ENCODE measurements at places on chromosomes 12 and 14.

GRCh38 chr12:79455286-79455685, 235.5 kb downstream of the PAWR start:
- no peak for DNase-seq

- no peak for DNase-seq
These were observed 12.9 kb upstream of the PAPOLA start for GRCh38 chr14:96489327-96489726.

DNA sequence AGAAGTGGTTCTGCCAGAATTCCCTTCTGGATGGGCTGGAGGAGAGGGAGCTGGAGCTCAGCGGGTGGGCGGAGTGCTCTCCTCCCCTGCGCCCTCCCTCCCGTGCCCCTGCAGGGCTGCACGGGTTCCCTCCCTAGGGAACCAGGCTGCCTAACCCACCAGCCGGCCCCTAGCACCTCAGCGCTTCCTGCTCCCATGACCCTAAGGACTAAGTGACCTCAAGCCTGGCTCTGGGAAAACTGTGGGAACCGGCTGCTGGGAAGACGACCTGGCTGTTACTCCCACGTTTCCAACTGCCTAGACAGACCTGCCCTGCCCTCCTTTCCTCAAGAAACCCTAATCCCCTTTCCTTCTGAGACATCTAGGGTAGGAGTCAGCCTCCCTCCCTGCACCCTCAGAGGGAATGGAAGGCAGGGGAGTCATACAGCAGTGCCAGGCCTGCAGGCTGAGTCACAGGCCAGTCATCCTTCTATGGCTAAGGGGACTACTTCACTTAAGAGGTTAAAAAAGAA, 31.5 kb downstream of the SLC6A12 start:
- DNase-seq = no peak

DNA sequence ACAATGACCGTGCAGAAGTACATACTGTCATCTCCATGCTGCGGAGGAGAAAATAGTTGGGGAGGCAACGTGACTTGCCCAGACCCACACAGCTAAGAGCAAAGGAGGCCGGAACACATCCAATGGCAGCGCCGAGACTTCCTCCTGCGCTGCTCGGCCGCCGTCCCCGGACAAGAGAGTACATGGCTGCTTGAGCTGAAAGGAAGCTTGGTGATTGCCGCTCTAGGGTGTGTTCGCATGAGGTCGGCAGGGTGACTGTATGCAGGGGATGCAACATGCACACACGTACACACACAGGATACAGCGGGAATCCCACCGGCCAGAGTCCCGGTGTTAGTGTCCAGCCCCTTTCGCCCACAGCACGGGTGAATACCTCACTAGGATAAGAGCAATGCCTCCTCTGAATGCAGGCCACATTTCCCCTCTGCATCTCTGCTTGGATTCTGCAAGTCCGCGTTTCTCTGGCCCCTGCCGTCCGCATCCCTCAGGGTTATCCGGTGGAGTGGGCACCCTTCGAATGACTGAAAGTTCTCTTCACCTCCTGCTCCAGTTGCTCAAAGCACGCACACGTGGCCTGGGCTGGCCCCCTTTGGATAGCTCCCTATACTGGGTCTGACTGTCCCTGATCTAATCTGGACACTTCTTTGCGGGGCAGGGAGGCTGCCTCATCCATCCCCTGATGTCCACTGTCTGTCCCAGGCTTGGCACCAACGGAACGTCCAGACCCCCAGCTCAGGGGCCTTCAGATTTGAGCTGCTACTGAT, 78.8 kb downstream of the GSC start:
- DNase-seq = no peak

GRCh38 chr12:48958049-48958388, 732 bp upstream of the ARF3 start:
- no peak for DNase-seq

DNA sequence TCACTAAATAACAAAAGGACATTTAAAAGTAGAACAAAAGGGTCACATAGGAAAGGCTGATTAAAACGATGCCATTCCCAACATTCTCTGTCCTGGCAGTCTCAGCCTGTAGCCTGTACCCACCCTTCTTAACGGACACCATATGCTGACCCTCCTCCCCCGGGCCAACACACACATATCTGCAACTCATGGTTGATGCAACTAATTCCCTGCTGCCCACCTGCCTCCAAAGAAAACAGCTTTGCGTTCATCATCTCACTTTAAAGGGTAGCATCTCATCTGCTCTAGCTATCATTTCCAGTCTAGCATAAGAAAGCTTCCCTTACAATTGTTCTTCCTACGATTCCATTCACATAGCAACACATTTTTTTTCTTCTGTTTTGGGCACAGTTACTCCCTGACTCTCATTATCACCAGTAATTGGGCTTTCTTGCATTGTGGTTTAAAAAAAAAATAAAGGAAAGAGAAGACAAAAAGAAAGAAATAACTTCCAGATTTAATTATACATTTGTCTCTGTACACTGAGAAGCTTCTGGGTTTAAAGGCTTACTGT, 92.9 kb downstream of the KCNC2 start:
- no peak for DNase-seq

DNA sequence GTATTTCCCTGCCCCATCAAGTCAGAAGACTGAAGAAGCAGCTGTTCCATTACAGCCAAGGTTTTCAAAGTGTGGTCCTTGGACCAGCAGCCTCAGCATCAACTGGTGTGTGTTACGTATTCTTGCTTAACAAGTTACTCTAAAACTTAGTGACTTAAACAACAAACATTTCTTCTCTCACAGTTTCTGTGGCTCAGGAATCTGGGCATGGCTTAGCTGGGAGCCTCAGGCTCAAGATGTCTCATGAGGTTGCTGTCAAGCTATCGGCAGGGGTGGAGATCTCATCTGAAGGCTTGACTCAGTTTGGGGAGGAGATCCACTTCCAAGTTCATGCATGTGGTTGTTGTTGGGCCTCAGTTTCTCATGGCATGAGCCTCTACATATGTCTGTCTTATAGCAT, 174.5 kb downstream of the KTN1 start:
- no peak for DNase-seq

GRCh38 chr14:55600784-55601561, 21.0 kb downstream of the KTN1 start:
- no peak for DNase-seq

DNA sequence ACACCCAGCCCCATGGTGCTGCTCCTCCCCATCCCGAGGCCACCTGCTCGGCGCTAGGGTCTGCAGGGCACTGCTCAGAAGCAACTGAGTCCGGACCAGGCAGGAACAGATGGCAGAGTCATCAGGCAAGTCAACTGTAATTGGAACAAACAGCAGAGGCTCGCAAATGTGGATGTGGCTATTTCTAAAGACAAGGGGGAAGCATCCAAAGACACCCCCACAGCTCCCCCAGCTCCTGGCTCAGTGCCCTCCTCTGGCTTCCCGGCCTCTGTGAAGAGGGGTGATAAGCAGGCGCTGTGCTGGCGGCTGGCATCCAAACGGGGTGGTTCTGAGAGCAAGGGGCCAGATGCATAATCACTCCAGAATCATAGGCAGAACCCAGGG, 125.6 kb downstream of the PIWIL1 start:
- DNase-seq = no peak

GRCh38 chr12:104662203-104662602, 205.5 kb downstream of the CHST11 start:
- DNase-seq = no peak

GRCh38 chr12:118271183-118271582, 101.5 kb downstream of the TAOK3 start:
- no peak for DNase-seq

- DNase-seq = peak; percentile 17
These were observed 1.4 kb downstream of the DENND5B start for GRCh38 chr12:31589598-31589903.

GRCh38 chr14:23094666-23095195, at the start of gene ACIN1:
ACIN1 (minus strand) TSS chr14:23095136; CDS start chr14:23095112, 24 bp downstream.
- DNase-seq = peak; percentile 47

DNA sequence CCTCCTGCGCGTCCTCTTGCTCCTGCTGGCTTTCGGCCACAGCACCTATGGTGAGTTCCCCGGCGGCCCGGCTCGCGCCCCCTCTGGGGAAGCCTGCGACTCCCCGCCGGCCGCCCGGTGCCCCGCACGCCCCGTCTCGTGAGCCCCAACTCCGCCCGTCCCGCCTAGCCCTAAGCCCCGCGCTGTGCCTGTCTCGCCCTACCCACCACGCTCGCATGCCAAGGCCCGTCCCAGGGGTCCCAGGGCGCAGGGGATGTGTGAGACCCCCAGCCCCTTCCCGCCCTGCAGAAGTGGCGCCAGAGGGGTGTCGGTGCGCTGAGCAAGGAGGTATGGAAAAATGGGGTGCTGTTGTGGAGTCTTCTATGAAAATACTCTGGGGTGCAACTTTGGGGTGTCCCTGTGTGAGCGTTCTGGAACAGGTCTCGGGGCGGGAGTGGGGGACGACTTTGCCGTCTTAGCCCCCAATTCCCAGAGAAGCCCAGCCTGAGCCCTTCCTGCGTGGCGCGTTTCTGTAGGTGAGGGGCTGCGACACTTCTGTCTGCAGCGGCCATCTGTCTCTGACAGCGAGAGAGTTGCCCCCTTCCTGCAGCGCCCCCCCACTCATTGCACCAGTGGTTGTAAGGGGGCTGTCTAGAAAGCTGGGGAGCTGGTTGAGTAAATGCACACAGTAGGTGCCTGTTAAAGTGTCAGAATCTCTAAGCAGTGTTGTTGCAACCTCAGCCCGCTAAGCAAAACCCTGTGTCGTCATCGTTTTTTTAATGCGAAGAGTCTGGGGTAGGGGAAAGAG, 587 bp downstream of the DLK1 start:
- DNase-seq = no peak

- no peak for DNase-seq
These were observed 134 bp downstream of the DUSP6 start for GRCh38 chr12:89352242-89352491.

GRCh38 chr14:36751106-36751505, 89.4 kb downstream of the PAX9 start:
- no peak for DNase-seq

GRCh38 chr14:28987516-28987915, 220.9 kb downstream of the FOXG1 start:
- DNase-seq = no peak

DNA sequence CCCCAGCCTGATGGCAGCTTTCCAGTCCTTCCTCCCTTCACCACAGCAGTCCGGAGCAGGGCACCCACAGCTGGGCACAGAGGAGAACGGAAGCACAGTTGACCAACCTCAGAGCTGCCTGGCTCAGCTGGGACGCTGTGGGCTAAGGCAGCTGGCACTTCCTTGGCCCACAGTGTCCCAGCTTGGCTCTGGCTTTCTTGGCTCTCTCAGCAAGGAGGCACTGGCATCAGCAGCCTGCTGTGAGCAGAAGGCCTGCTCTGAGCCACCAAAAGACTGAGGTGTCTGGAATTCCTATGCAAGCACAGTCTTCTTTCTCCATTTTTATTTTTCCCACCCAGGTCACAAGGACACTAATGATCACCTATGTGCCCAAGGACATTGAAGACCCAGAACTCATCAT, 32.6 kb downstream of the NGB start:
- no peak for DNase-seq

GRCh38 chr12:39003541-39004155, 98.3 kb upstream of the CPNE8 start:
- no peak for DNase-seq

DNA sequence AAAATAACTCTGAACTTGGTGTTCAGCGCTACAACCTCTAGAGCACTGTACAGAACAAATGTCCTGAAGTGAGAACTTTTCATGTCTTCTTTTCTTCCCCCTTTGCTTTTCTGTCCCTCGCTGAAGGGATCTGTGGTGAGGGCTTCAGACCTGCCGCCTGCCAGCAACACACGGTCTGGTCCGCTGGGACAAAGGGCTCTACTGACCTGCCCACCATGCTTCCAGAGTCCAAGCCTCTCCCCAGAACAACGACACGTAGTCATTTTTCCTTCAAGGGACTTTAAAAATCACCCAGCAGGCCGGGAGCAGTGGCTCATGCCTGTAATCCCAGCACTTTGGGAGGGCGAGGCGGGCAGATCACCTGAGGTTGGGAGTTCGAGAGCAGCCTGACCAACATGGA, 140.4 kb downstream of the EFCAB11 start:
- DNase-seq = no peak

DNA sequence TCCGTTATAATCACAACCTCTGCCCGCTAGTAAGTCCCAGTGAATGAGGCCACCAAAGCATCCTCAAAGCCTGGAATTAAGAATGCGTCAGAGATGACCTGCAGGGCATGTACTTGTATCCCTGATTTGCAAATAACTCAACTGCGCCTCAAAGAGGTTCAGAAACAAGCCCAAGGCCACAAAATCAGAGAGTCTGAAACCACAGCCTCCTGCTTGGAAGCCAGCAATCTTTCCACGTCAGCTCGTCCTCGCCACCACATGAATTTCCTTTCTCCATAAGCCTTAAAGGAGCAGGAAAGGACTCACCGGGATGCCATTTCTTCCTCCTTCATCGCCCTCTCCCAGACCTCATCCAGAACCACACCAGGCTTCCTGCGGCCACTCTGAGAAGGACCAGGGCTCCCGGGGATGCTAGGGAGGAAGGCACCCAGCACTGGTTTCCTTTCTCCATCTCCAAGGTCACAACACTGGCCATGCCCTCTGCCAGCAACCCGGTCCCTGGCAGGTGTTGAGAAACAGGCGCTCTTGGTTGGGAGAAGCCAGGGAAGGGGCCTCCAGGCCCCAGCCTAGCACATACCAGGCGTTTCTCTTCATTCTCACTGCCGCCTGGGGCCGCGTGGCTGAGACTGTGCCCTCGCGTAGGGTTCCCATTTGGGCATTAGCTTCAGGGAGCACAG, 191.2 kb upstream of the DIO3 start:
- DNase-seq = no peak

GRCh38 chr14:72880820-72881219, 13.1 kb downstream of the DPF3 start:
- no peak for DNase-seq

DNA sequence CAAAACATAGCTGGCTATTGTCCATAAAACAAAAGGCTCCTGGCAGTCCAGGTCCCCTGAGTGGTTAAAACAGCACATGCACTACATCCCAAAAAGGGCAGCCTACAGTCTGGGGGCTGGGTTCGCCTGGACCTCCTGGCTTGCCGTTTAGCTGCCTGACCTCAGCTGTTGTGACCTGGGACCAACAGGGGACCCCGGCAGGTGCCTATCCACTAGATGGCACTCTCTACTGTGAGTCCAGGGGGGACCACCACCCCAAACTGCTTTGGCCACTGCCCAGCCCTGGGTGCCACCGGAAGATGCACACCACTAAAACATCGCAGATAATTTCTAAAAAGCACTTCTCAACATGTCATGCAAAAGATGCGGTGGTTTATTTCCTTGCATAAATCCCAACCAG, 2.9 kb upstream of the RTL1 start:
- DNase-seq = no peak

GRCh38 chr12:32755654-32756475, at the start of gene YARS2:
YARS2 (minus strand) TSS chr12:32755897; CDS start chr12:32755874, 23 bp downstream.
- peak; percentile 82 for DNase-seq

All from activated T-cell treated with anti-CD3 and anti-CD28 coated beads for 4 hours (primary cell).